ENCODE measurements at places on chromosomes 3 and 15.
A peak's percentile ranks its signal among the peaks of the same experiment; 100 is the strongest.

DNA sequence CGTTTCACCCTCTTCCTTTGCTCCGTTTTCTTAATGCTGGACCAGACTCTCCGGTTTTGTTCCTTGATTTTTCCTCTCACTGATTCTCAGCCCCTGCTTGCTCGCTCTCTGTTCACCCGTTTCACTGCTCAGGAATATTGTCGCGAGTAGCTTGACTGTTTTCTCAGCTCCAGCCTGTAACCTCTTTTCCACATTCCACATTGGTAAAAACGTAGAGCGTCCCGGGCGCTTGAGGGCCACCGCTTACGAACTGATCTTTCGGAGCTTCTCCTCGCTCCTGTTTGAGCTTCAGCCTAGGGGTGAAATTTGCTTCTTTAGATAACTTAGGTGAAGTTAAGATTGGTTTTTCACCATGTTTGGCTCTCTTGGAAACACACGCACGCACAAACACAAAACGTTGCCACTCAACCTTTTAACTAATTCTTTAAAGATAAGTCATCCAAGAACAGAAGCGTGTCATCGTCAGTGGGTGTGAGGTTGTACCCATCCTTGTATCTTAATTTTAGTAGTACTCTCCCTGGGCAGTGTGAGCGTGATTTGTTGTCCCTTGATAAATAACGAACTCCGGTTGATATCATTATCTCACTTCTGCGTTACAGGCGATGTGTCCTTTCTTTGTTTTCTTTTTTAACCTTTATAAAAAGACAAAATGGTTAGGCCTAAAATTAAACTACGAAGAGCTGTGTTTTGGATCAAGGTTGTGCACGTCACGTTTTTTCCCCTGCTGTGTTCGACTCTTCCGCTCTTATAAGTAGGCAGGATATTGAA is 1.0 kb downstream of the PAK2 start:
- peak; percentile 65 for DNase-seq

DNA sequence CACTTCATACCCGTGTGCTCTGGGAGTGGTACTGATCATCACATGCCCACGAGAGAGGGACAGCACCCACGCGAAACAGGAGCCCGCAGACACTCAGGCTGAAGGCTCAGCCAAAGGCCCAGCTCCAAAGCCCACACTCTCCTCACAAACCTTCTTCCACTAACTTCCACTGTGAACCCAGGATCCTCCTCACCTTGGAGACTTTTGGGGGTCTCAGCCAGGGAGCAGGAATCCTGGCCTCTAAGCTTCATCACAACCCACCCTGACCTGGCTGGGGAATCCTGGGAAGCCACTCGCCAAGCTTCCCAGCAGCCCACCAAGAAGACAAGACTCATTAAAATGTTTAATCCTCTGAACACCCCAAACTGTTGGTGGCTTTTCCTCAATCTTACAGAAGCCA is 421.2 kb downstream of the OCA2 start:
- no peak for DNase-seq

DNA sequence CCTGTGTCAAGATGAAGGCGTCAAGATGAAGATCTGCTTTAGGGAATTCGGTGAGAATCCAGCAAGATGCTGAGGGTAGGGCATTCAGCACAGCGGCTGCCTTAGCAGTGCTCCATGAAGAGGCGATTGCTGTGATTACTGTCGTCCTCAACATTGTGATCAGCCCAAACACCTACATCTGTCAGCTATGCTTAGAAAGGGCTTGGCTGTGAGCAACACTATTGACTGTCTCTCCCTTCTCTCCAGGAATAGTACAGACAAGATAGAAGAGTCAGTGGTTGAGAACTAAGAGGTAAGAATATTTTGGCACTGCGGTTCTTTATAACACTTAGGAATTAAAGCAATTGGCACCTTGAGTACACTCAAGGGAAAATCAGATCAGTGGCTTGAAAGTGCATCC is 91.3 kb downstream of the THBS1 start:
- no peak for DNase-seq

DNA sequence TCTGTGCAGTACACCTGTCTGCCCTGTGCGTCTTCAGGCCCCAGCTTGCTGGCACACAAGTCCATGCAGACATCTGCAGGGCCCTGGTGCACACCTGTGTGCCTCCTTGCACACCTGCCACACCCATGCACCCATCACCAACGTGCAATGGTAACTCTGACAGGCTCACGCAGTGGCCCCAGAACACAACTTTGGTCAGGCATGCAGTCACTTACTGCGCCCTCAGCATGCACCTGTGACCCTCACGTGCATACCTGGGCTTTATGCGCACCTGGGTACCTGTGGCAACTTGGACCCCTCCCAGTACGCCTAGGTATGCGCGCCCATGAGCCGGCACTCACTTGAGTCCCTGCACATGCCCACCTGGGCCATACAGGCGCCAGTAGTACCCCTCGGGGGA is 1.7 kb downstream of the PLXND1 start:
- DNase-seq, result no peak

- DNase-seq, result no peak
Observed at GRCh38 chr3:43211681-43212080, 74.7 kb upstream of the SNRK start.

DNA sequence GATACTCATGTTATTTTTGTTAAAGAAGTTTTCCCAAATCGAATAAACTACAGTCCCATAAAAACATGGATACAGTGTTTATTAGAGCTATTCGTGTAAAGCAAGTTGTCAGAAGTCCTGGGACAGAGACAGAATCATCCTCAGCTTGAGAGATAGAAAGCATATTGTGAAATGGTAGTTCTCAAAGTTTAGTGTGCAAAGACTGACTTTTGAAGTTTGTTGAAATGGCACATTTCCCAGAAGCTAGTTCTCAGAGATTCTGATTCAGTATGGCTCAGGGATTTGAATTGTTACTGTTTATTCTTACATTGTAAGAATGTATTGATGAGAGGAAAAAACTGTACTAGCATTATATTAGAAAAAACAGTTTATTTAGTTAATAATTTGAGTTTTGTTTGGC is 22.1 kb downstream of the GABRR3 start:
- DNase-seq, result peak; percentile 6

GRCh38 chr15:40306371-40306770 is 1.4 kb downstream of the PLCB2 start:
- DNase-seq, result no peak

DNA sequence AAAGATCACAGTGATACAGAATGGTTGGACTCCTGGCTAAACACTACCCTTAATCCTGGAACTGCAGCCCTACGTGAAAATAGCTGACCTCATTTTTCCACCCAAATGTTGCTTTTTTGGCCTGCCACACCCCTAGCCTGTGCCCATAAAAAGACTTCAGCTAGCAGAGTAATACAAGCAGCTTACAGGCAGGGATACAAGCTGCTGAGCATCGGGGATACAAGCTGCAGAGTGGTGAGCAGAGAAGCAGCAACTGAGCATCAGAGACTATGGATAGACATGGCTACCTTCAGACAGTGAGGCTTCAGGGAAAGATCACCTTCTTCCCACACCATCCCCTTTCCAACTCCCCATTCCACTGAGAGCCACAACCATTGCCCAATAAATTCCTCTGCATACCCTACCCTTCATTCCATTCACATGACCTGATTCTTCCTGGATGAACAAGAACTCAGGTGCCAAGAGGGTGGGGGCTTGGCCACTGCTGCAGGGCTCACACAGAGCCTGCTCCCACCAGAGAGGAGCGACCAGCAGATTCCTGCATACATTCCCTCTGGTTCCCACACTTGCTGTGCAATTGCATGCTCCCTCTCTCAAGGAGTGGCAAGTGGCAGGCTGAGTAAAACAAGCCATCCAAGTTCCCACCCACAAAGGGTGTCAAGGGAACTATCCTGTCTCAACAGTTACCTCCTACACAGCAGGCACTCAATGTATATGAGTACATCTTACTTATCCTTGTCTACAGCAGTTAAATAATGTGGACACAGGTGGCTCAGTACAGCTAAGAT is 217.5 kb downstream of the ALCAM start:
- peak; percentile 40 for DNase-seq

DNA sequence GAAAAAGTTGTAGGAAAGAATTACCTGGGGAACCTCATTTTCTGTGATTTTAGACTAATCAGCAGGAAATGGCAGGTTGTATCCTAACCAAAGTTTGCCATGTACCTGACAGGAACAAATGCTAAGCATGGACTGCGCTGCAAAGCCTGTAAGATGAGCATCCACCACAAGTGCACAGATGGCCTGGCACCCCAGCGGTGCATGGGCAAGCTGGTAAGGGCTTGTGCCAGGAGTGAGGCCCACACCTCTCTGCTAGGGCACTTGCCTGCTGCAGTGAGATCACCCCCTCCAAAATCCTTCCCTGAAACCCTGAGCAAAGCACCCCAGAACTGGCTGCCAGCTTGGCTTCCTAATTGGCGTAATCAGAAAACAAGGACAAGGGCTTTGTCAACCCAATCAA is 102.6 kb downstream of the STAC start:
- no peak for DNase-seq

GRCh38 chr15:88571153-88571851 is 24.8 kb upstream of the DET1 start:
- no peak for DNase-seq

GRCh38 chr15:51067510-51067909 is 27.2 kb downstream of the TNFAIP8L3 start:
- no peak for DNase-seq

GRCh38 chr15:66923438-66923881 is 141.9 kb upstream of the SMAD3 start:
- no peak for DNase-seq

GRCh38 chr3:126133606-126134005 is 46.8 kb downstream of the ALDH1L1 start:
- no peak for DNase-seq

DNA sequence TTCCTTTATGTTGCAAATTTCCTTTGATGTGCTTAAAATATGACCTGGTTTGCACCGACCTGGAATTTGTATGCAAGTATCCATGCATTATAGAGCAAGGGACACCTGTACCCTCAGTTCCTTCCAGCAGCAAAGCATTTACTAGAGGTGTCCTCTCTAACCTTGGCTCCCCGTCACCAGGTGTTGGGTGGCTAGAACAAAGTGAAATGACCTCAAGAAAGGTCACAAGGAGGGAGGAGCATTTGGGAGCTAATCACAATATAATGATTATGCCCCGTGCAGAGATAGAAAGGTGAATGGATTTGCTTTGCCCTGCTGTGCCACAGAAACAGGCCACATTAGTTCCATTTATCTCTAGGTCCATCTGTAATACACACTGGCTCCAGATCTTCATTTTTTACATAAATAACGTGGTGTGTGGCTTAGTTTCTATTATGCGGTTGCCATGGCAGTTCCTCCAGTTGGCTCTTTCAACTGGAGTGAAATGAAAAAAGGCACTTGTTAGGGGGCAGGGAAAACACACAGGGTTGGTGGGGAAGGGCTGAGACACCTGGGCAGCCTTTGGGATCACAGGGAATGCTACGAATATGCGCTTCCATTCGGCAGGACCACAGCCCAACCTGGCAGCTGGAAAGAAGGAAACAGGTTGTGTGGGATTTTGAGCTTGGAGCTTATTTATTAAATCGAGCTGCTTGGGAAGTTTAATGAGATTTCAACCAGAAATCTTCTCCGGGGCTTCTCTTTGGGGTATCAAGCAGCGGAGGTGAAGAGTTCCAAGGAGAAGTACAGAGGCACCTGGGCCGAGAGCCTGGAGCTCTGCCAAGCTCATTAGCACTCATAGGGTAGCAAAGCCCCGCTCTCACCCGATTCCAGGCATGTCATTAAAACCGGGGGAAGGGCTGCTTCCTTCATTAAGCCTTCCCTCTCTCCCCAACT is 233.5 kb upstream of the ST8SIA2 start:
- DNase-seq, result no peak

GRCh38 chr15:41804361-41804760 is 23.5 kb upstream of the JMJD7 start:
- no peak for DNase-seq

- no peak for DNase-seq
Observed at GRCh38 chr15:94620632-94621031, 389.3 kb downstream of the MCTP2 start.

DNA sequence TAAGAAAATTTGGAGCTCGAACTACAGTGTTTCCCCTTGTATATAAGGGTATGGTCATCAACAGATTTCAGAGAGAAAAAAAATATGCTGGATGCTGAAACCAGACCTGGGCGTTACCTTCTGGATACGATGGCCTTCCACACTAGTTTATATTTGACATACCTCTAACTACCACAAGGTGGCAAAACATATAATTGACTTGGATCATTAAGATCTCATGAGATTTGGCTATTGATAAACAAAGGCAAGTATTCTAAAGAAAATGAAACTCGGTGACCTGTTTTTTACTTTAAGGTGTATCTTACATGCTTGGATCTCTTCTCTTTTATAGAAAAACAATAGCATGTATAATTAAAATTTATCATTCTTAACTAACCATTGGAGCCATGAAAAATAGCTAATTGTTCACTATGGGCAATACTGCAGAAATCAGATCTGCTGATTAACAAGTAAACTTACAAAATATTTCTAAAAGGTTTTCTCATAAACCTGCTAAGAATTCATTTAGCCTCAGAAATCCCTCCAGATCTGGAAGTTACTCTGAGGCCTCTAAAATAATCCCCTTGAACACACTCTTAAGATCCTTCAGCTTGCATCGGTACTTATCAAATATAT is 300.6 kb upstream of the KCNH8 start:
- DNase-seq, result no peak

GRCh38 chr3:143443851-143444331 is 324.3 kb downstream of the CHST2 start:
- DNase-seq, result peak; percentile 92
